Fibroblast of skin of scalp (primary cell): ENCODE measurements at places on chromosomes 2 and 18.

GRCh38 chr2:20818820-20819219, 4.1 kb downstream of the LDAH start:
- no peak for DNase-seq

DNA sequence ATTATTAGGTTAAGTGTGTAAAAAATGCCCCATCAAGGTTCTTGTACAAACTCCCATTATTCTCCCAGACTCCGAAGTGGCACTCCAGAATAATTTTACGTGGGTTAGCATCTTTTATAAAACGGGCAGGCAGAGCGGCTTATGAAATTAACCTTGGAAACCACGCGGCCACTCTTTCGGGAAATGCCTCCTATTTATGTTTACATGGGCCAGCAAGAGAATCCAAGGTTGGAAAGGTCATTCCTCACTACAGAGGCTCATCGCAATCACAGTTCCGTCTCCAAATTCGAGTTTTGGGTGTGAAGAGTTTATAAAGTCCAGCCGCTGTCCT, 1.2 kb upstream of the IMPA2 start:
- no peak for DNase-seq

- no peak for DNase-seq
Measured at GRCh38 chr2:126503476-126503875, 152.5 kb upstream of the GYPC start.

DNA sequence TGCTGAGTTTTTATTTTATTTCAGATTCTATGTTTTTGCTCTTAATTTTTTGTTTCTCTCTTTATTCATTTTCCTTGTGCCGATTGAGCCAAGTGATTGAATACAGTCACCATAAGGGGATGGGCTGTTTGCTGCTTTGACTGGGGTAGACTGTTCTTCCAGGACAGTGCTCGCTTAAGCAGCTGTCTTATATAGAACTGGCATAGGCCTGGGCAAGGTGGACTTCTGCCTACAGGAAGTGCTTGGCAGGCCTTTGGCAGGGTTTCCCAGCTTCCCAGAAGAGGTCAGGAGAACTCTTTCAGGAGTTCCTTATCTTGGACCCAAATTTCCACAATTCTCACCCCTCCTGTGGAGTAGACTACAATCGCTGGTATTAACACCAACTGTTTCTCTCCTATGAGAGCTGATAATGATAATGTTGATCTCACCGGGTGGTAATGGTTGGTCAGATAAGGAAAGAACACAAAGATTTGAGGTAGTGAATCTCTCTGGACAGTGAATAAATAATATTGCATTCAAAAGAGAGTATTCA, 207.5 kb upstream of the ST6GAL2 start:
- no peak for DNase-seq
